ENCODE measurements at places on chromosomes 1 and 21.

- peak; percentile 23 for DNase-seq
Observed at GRCh38 chr1:53485478-53486394, 26.5 kb downstream of the DMRTB1 start.

DNA sequence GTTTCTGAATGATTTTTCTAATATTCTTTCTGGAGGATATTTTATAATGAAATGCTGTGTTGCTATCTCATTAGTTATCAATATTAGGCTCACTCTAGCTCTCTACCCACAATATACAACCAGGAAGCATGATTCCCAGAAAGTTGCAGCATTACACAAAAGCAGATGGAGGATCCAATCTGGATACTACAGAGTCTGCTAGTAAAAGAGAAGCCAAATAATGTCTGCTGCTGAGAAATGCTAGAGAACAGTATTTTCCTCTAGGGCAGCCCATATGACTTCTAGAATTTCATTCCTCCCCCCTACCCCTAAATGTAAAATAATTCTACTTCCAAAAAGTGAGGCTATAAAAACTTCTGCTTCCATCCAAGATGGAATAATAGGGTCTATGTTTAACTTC, 239.8 kb downstream of the ZNF648 start:
- DNase-seq = no peak

- no peak for DNase-seq
Observed at GRCh38 chr1:81232420-81232819, 568.3 kb upstream of the ADGRL2 start.

DNA sequence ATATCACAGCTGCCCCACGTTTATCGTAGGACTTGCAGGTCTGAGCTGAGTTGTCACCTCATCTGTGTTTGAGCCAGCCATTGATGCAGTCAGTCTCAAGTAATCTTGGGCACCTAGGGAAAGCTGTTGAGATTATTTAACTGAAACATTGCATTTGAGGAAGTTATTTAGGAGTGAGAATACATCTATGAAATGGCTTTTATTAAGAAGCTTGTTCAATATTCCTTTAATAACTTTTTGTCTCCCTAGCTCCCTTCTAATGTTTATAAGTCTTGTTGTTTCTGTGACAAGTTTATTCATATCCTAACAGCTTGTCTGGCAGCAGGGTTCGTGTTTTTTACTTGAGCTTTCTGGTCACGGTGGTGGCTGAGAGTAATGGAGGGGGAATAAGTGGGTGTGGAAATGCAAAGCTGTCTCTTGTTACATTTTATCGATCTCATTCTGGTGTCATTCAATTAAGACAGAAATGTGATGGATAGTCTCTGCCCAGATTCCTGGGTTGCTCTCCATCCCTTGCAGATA, 555.9 kb downstream of the USP25 start:
- no peak for DNase-seq

- DNase-seq = no peak
Observed at GRCh38 chr1:228366062-228366865, 40.4 kb downstream of the TRIM11 start.

- DNase-seq = no peak
Observed at GRCh38 chr1:189619682-189620332, 857.9 kb downstream of the BRINP3 start.

DNA sequence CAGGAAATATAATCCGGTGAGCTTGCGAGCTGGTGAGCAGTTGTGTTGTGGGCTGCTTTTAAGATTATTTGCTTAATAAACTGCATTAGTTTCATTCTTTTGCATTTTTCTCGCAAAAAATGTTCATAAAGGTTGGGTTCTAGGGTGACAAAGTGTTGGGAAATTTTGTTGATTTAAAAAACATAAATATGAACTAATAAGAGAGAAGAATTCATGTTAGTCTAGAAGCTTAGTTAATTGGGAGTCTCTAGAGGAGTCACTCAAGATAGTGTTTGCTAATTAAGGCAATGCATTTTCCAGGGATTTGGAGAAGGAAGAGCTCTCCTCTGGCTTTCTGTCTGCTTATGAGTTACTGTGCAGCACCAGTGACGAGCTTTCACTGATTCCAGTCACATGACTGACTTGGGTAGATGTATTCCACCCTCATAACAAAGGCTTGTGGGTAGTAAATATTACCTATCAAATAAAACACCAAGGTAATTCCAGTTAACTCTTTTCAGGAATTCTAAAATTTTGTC, 417.0 kb downstream of the PTBP2 start:
- no peak for DNase-seq

DNA sequence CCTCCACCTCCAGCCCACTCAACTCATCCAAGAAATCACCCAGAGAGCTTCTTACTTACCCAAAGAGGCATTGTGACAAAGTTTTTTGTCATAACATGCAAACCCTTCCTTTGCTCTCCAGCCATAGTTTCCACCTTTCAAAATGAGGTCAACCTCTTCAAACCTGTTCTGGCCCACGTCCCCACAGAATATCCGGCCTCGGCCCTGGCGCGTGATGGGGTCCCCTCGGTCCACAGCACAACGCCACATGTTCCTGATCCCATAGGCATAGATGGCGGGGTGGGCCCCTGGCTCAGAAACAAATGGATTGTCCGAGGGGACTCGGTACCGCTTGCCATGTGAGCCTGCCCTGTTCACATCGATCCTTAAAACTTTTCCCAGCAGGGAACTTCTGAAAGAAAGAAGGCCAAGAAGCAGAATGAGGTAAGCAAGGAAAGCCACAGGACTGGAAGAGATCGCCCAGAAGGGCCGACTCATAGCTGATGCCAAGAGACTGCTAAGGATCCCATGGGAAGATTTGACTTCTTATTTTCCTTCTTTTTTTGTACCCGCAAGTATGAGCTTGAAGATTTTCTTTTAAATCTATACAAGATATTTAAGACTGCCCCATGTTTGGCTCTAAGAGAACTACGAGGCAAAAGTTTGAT, 7.8 kb downstream of the HHIPL2 start:
- DNase-seq = no peak

DNA sequence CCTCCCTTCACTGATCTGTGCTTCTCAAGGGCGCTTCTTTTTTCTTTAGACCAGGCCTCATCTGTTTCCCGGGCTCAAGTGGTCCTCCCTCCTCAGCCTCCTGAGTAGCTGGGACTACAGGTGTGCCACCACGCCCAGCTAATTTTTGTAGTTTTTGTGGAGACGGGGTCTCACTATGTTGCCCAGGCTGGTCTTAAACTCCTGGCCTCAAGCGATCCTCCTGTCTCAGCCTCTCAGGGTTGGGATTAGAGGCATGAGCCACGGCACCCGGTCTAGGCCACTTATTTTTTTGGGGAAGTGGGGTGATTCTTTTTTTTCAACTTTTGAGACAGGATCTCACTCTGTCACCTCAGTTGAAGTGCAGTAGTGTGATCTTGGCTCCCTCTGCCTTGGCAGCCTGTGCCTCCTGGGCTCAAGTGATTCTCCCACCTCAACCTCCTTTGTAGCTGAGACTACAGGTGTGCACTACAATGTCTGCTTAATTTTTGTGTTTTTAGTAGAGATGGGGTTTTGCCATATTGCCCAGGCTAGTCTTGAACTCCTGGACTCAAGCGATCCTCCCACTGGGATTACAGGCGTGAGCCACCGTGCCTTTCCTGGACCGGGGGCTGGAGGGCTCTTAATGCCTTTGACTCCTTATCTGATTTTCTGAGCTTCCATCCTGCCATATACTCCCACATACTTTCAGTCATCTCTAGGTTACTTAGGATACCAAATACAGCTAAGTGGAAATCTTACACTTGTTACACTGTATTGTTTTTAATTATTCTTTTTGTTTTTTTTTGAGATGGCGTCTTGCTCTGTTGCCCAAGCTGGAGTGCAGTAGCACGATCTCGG, 18.9 kb downstream of the MFAP2 start:
- no peak for DNase-seq

- no peak for DNase-seq
Observed at GRCh38 chr1:45679123-45679522, 7.2 kb downstream of the GPBP1L1 start.

Data from AG09309 (cell line).